Endothelial cell (in vitro differentiated cells): ENCODE measurements at places on chromosomes 2 and 18. TPM values are rescaled to one million over a fixed set of nuclear protein-coding genes. Genes with fewer than 3 reads are reported as not detected.

GRCh38 chr2:84888401-84889276, 7.8 kb upstream of the TRABD2A start:
- DNase-seq: no peak
- H3K4me3 ChIP-seq: no peak overlapping the region
- H3K27ac ChIP-seq: no peak overlapping the region
- no peaks in the 10 kb centered on the region for H3K36me3 ChIP-seq

DNA sequence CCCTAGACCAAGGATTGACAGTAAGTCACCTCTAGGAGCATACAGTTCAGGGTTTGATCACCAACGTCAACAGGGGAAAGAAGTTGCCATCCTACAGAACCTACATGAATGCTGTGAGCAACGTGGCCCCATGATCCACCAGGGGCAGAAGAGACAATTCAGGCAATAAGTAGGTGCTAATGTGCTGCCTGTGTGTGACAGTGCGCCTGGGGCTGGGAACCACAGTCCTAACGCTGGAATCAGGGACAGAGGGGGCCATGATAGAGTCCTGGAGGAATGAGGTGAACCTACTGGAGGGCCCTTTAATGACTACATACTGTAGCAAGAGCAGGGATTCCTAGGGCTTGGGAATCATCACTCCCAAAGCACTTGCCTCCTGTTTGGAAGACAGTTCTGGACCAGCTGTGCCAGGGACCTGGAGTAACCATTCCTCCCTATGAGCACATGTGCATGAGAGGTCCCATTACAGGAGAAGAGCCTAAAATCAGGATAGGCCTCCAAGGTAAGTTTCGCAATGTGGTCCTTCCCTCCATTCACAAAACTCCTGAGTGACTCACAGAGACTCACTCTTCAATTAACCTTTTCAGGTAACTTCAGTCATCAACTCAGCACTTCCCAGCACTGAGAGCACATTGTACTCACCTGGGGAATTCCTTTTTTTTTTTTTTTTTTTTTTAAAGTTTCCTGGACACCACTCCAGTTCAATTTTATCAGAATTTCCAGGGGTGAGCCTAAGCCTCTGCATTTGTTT, 214.0 kb downstream of the TMEM163 start:
- DNase-seq: no peak
- peaks cover 41% of the 10 kb centered on the region for H3K36me3 ChIP-seq
- peaks cover 6% of the 10 kb centered on the region for H3K27me3 ChIP-seq
- H3K4me1 ChIP-seq: no peaks in the 10 kb centered on the region

Gene CKAP2L
- 5.5 TPM for total RNA-seq

DNA sequence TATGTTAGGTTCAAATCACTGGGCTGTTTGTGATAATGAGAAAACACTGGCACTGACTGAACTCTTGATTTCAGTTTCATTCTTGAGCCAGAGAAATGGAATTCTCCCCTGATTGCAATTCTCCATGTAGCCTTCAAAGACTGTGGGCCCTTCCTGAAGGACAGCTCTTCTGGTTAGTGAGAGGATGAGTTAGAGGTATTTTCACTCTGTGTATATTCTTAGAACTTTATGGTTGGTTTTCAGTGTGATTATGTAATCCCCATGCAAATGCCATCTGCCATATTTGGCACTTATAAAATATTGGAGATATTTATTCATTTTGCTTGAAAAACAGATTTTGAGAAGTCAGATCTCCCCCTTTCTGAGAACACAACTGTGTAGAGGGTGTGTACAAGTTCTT, 323.7 kb downstream of the SLC4A3 start:
- no peak overlapping the region for H3K4me3 ChIP-seq
- no peak for DNase-seq
- no peaks in the 10 kb centered on the region for H3K36me3 ChIP-seq
- H3K4me1 ChIP-seq: no peaks in the 10 kb centered on the region

Gene KCNG2
- total RNA-seq: 0.56 TPM

- H3K27me3 ChIP-seq: peaks cover 12% of the 10 kb centered on the region
- no peak for DNase-seq
- H3K4me1 ChIP-seq: peaks cover 19% of the 10 kb centered on the region
Measured at GRCh38 chr2:144526831-144527230, 6.9 kb upstream of the ZEB2 start.

Gene CNRIP1
- 21.8 TPM for total RNA-seq

Gene HOXD8
- total RNA-seq: 9.3 TPM
